T-helper 17 cell (primary cell): ENCODE measurements at places on chromosomes 2 and 18.
A peak's percentile ranks its signal among the peaks of the same experiment; 100 is the strongest.

GRCh38 chr2:219525533-219526232, 11.4 kb downstream of the ASIC4 start:
- DNase-seq: no peak

DNA sequence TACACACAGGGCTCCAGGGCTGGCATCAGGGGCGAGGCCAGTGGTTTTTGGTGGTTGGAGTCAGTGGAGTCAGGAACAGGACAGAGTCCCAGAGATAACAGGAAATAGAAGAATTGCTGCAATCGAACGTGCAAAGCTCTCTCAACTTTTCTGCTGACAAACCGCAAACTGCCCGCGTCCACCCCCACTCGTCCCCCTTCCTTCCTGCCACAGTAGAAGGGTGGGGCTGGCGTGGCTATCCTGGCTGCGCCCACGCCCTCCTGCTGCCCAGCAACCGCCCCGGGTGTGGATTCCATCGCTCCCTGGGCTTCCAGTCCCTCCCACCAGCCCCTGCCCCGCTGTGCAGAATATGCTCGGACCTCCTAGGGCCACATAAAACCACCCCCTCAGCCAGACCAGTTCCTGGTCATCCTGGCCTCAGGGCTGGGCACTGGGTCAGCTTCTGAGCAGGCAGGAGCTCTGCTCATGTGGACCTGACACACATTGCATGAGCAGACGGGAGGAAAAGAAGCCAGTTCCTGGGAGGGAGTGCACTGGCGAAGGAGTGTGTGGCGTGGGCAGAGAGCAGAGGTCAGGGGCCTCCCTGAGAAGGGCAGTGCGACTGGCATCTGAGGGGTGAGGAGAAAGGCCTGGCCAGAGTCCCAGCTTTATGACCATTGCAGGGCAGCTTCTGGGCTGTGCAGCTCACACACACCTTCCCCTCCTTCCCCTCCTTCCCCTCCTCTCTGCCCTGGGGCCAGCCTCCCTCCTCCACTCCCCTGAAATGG, 85.4 kb upstream of the ATG16L1 start:
- DNase-seq: no peak

GRCh38 chr2:183998041-183998796, 600.1 kb upstream of the ZNF804A start:
- no peak for DNase-seq

- no peak for DNase-seq
These were observed 984 bp downstream of the TCF23 start for GRCh38 chr2:27149570-27150405.

DNA sequence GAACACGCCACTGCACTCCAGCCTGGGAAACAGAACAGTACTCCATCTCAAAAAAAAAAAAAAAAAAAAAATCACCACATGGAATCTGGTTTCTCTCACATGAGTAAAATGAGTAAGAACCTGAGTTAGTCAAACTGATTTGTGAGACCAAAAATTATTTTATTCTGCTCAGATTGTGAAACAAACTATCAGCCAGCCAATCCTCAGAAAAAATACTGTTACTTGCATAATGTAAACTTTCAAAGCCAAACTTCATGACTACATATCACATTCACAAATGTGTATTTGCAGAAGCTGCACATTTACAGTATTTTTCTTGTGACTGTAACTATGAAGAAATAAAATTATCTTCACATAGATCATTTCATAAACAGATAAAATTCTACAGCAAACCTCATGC, 23.2 kb downstream of the SUMO1 start:
- no peak for DNase-seq

GRCh38 chr2:212549941-212550340, 11.3 kb upstream of the ERBB4 start:
- no peak for DNase-seq

DNA sequence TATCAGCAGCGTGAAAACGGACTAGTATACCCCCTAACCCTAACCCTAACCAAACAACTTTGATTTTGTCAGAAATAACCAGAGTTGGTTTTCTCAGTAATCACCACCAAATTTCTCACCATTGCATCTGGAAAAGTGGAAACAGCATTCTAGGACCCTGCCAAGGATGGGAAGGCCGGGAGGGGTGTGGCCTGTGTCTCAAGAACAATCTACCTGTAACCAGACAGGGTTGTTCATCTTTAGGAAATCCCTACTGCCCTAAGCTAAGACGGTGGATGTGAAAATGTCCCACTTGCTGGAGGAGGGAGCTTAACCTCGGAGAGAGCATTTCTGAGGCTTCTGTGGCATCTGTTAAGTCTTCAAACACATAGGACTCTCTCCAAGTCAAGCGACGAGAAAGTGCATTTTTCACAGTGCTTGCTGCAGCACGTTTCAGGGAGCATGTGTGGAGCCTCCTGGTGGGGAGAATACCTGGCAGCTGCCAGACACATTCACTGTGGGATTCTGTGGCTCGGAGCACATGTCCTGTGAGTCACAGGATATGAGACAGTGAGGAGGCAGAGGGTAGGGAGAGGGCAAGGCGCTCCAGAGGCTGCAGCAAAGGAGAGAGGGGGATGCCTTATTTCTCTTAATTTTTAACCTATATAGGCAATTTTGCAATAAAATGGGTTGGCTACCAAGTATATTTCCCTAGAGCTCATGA, 207.5 kb downstream of the SPP2 start:
- DNase-seq: no peak

- no peak for DNase-seq
These were observed 131.9 kb downstream of the EVA1A start for GRCh38 chr2:75428646-75429443.

DNA sequence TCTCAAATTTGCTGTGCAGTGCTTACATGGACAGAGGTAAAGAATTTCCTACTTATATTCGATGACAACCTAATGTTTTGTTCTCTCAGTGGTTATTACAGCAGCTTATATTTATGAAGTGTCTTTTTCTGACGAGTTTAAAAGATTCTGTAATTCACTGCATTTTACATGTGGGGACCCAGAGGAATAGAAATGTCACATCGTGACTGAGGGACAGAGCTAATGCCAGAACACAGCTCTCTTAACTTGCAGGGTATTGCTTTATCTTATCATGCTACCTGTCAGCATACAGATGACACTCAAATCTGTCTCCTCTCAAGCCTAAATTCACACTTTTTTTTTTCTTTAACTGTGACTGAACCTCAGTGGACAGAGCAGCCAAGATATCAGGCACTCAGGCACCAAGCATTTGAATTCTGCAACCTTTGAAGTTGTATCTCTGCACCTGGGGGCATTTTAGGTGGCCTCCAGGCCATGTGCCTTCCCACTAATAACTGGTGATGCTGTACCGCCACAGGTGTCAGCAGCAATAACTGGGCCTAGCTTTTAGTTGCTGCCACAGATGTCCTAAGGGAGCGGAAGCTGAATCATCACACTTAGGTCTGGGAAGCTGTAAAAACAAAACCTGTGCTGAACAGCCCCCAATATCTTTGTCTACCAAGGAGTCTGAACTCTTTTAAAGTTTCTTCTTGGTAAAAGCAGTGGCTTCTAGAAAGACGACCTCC, 315.8 kb upstream of the NRP2 start:
- DNase-seq: no peak

GRCh38 chr2:32135409-32135808, 30.3 kb upstream of the SLC30A6 start:
- no peak for DNase-seq

DNA sequence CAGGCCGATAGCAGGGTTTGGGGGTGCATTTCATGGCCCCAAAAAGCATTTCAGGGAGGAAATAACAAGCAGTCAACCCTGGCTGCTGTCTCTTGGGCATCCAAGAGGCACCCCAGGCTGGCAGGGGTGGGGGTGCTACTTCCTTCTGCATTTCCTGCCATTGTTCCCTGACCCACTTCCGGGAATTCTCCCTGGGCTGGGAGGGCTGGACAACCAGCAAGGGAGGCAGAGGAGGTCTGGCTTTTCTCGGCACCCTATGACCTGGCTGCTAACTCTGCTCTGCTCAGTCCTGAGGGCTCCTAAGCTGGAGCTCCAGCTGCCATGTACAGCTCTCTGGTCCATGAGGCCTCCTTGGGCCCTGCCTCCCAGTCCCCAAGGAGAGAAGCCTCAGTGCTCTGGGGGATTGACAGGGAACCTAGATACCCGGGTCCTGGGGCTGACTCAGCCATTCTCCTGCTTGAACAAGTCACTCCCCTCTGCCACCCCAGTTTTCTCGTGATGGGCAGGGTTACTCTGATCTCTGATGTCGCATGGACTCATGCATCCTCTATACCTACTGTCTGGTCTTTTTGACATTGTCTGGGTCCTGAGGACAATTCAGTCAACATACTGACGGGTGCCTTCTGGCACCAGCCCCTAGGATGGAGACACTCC, 47.2 kb downstream of the DYSF start:
- no peak for DNase-seq

DNA sequence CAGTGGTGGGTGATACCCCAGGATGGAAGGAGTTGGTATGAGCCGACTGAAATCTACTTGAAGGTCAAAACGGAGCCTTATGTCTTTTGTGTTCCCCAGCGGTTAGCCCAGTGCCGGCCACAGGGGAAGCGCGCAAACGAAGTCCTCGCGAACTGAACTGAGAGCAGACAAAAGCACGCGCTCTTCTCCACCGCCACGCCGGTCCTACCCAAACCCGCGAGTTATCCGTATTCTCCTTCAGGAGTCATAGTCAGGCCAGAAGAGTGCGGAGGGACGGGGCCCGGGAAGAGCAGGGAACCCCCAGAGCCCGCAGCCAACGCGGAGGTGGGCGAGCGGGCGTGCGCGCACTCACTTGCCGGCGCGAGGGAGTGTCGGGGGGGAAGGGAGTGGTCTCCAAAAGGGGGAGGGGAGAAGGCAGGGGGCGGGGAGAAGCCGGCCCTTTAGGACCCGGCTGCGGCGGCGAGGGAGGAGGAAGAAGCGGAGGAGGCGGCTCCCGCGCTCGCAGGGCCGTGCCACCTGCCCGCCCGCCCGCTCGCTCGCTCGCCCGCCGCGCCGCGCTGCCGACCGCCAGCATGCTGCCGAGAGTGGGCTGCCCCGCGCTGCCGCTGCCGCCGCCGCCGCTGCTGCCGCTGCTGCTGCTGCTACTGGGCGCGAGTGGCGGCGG, at the start of gene IGFBP2:
IGFBP2 (plus strand) TSS at position 469 of the 664 bp plus-strand sequence; CDS start at position 573, 104 bp downstream.
- no peak for DNase-seq

- no peak for DNase-seq
These were observed 168.2 kb downstream of the MCFD2 start for GRCh38 chr2:46747297-46747818.

GRCh38 chr2:65700004-65700651, 267.7 kb upstream of the SPRED2 start:
- DNase-seq: no peak

GRCh38 chr2:38432820-38433606, 55.9 kb upstream of the ATL2 start:
- DNase-seq: no peak

DNA sequence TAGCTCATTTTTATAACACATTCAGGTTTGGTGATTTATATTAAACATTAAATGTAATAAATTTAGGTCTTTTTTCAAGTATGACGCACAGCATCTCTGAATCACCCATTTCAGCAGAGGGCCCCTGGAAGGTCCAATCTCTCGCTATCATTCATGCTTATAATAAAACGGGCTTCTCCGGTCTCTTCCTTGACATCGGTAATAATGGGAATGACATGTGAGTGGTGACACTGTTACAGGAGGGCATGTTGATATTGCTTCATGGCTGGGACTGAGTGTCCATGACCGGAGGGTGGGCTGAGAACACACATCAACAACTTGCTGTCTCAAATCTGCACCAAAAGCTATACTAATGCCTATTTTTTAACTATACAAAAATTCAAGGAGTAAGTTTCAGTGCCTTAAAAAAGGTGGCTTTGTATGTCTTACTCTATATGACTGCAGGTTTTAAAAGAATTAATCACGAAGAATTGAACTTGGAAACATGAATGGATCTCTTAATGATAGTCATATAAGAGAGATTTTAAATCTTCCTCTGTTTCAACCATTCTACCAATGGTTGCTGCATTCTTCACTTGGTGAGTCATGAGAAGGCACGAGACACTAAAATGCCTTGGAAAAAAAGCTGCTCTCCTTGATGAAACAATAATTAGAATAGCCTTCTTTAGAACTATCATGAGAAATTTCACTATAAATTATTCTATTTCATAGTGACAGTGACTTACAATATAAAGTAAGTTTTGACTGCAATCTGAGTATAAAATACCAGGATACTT, 101.9 kb upstream of the NRP2 start:
- no peak for DNase-seq

DNA sequence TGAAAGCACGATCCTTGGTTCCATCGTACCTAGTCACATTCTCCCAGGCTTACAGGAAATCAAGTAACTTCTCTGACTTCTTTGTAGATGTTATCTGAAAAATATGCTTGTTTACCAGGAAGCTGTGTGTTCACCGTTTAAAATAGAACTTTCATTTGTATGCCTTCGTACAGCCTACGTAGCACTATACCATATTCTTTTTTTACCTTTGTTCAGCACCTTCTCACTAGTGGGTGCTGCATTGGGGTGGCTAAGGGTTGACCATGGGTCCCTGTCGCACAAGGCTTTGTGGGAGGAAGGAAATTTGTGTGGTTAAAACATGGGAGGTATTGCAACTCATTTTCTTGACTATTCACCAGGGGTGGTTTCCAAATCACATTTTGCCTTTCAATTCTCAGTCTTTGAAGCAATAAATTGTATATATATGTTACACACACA, 16.6 kb downstream of the MALT1 start:
- DNase-seq: peak; percentile 67
